Stimulated activated CD4-positive, alpha-beta T cell treated with anti-CD3 and anti-CD28 coated beads, Interleukin-15, amount 100 ng/mL, for 1 hour (primary cell): ENCODE measurements at places on chromosomes 2 and 18.

DNA sequence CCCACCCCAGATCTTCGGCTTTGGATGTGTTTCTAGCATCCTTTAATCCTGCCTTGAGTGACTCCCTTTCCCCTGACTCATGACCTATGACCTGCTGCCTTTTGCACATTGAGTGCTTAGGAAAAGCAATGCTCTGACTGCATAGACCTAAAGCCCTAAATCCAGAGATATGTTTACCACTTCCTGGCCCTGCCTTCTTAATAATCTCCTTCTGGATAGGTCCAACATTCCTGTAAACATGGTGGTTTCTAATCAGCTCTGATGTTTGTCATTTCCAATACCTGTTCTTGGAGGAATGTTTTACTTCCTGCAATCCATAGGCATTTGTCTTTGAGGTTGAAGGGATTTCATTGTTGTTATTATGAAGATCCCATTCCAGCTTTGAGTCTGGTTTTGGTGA, 2.3 kb downstream of the SLC3A1 start:
- no peak for DNase-seq

GRCh38 chr2:46277431-46278190, 19.6 kb upstream of the EPAS1 start:
- DNase-seq = no peak

- DNase-seq = no peak
These were observed 241.4 kb downstream of the KCNS3 start for GRCh38 chr2:18119883-18120282.

- DNase-seq = no peak
These were observed 190.0 kb downstream of the NAPG start for GRCh38 chr18:10715791-10716190.

- DNase-seq = no peak
These were observed 340.6 kb downstream of the PAX3 start for GRCh38 chr2:221958224-221958623.

DNA sequence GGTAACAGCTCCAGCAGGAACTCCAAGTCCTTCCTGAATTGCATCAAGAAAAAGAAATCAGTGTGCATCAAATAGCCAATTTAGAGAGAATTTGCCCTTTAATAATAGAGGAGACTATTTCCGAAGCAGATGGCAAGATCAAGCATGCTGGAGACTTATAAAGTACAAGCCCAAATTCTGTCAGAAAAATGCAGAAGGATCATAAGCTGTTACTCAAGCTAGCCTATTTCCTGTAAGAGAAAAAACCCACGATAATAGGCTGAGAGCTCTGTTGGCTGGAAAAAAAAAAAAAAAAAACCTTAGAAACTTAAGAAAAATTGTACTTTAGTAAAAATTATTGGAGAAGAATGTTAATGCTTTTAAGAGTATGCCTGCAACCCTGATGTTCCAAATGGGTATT, 24.4 kb upstream of the ITM2C start:
- DNase-seq = no peak

GRCh38 chr2:173354582-173355131, at the start of gene CDCA7:
CDCA7 (plus strand) TSS chr2:173354872; CDS start chr2:173354964, 92 bp downstream.
- DNase-seq = peak; percentile 3

DNA sequence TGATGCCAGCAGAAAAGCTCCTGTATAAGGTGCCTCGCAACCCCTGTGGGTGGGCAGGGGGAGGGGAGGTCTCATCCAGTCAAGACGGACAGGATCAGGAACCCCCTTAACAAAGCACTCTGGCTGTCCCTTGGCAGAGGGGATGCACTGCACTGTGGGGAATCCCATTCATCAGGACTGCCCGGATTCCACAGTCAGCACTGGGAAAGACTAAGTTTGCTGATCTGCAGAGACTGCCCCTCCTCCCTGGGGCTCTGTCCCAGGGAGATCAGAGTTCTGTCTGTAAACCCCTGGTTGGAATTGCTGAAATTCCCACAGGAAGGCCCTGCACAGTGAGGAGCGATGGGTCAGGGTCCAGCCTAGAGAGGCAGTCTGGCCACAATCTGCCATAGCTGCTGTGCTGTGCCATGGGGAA, 149.5 kb upstream of the RBBP8 start:
- no peak for DNase-seq

DNA sequence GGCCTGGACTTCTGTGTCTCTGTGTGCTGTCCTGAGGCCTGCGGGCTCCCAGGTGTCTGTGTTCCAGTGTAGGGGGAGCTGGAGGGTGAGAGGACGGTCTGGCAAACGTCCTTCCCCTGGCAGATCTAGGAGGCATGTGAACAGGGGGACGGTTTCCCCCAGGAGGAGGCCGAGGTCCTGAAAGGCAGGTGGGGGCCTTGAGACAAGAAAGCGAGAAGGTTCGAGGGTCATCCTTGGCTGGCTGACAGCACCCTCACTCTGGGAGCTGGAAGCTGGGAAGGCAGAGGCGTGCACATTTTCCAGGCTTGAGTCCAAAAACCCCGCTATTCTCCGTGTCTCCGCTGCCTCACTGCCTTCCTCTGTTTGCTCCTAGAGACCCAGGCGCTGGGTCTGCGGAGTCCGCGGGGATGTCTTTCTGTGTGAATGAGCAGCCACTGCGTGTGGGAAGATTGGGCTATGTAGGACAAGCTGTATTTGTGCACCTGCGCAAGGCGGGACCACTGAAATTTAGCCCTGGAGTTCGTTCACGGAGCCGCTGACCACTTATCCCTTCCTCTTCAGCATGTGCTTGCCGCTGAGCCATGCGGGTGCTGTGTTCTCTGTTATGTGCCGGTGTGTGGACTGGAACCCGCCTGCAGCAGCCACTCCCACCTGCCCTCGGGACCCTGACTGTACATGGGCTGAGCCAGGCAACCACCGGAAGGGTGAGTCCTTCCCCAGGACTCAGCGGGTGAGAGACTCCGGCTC, 43.7 kb downstream of the TWIST2 start:
- no peak for DNase-seq

DNA sequence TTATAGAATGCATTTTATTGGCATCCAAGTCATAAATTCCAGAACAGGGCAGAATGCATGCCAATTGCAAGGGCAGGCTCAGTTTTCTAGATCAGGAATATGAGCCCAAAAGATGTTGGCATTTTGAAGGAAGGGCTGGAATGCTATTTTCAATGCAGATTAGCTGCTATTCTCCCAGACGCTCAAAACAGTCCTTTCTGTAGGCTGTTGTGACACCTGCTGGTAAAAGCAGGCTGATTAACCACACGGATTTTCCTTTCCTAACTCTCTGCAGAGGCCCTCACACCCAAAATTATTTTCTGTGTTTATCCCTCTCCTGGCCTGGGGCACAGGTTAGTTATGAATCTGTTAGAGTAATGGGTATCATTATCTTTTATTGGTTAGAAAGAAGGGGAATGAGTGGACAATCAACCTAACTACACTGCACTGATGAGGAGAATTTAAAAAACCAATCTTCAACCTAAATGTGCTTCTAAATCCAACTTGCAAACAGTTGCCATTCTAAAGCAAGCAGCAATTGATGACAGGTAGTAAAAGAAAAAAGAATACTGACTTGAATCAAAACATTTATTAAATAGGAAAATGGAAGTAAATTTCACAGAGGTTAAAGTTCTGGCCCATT, 94.0 kb downstream of the PLA2R1 start:
- no peak for DNase-seq

- no peak for DNase-seq
These were observed 84.3 kb upstream of the OSR1 start for GRCh38 chr2:19442731-19443130.

GRCh38 chr2:70779491-70779890, 11.0 kb downstream of the FIGLA start:
- DNase-seq = no peak

DNA sequence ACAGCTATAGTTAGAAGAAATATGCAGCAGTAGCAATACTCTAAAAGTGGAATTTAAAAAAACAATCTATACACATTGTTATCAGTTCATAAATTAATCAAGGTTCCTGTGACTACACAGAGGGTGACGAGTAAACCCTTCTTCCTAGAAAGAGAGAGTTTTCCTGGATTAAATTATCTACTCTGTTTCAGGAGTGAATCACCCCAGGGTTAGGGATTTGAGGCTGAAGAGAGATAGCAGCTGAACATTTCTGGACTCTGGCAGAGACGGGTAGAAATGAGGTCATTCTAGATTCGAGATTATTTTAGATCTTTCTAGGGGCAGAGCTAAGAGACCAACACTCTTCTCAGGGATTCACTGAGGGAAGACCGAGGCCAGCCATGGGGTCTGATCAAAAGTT, 38.8 kb upstream of the PMAIP1 start:
- no peak for DNase-seq

DNA sequence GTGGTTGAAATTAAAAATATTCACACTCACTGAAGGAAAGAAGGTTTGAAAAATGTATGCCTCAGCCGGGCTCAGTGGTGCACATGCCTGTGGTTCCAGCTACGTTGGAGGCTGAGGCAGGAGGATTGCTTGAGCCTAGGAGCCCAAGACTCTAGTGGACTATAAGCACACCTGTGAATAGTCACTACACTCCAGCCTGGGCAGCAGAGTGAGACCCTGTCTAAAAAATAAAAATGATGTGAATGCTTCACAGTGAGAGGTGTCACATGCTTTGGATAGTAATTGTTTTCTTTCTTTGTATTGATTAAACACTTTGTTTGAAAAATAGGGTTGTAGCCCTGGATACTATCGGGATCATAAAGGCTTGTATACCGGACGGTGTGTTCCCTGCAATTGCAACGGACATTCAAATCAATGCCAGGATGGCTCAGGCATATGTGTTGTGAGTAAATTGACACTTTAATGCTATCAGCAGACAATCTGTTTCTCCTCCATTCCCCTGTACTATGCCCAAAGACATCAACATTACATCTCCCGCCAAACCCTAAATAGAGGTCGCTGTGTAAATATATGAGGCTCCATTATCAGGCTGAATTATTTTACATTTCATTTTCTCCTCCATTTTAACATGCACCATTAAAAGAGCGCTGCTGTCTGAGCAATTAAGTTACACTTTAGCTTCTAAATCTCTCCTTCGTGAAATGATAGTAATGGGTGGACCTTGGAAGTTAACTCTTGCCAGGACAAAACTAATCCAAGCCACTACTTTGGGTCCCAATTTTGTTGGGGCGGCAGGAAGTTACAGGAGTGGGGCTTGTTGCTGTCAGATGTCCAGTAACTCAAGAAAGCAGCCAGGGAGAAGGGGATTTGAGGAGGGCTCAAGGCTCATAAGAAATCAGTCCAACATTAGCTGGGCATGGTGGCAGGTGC, 138.3 kb upstream of the TTC39C start:
- DNase-seq = no peak

- DNase-seq = no peak
These were observed 28.5 kb downstream of the LCLAT1 start for GRCh38 chr2:30475542-30475941.

DNA sequence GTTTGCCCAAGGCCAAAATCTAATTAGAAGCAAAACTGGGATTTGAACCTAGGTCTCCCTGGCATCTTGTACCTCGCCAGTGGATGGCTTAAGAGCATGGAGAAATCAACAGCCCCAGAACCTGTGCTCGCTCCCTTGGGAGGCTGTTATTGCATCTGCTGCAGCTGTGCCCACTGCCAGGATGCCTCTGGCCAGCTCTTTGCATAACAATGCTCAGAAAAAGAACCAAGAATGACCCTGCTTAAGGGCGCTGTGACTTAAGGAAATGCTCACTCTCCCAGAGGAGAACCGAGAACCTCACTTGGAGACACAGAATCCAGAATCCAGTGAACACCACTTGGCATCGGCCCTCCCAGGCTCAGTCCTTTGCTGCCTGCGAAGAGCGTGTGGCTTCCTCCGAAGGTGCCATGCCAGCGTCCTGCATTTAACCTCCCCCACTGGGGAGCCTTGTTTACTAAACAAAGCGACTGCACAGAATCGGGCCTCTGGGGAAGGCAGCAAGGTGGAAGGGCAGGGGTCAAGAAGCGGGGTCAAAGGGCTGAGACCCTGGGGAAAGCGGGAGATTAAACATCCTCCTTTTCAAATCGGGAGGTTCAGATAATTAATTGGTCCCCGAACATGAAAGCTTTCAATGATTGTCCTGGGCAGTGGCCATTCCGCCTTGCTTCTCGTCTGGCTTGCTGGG, 71.0 kb upstream of the BOD1L2 start:
- DNase-seq = no peak
